Fibroblast of skin of abdomen (primary cell): ENCODE measurements at places on chromosomes 6 and 20.

DNA sequence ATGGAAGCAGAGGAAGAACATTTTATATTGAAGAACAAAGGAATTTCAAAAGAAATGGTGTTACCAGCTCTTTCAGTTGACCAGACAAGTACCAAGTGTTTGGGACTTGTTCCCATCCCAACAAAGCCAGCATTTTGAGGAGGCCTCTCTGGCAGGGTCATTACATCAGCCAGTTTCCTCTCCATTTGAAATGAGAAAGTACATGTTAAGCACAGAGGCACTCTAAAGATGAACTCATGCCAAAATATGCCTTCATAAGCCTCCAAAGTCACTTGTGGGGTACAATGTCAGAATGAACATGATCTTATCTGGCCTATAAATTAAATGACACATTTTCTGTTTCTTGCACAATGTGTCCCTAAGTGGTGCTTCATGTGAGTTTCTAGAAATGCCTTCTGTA, 223.9 kb downstream of the PRL start:
- DNase-seq: peak; percentile 48

- DNase-seq: no peak
These were observed 38.0 kb downstream of the EZR start for GRCh38 chr6:158780988-158781691.

- no peak for DNase-seq
These were observed 155.5 kb downstream of the BCAS1 start for GRCh38 chr20:53914781-53915445.

DNA sequence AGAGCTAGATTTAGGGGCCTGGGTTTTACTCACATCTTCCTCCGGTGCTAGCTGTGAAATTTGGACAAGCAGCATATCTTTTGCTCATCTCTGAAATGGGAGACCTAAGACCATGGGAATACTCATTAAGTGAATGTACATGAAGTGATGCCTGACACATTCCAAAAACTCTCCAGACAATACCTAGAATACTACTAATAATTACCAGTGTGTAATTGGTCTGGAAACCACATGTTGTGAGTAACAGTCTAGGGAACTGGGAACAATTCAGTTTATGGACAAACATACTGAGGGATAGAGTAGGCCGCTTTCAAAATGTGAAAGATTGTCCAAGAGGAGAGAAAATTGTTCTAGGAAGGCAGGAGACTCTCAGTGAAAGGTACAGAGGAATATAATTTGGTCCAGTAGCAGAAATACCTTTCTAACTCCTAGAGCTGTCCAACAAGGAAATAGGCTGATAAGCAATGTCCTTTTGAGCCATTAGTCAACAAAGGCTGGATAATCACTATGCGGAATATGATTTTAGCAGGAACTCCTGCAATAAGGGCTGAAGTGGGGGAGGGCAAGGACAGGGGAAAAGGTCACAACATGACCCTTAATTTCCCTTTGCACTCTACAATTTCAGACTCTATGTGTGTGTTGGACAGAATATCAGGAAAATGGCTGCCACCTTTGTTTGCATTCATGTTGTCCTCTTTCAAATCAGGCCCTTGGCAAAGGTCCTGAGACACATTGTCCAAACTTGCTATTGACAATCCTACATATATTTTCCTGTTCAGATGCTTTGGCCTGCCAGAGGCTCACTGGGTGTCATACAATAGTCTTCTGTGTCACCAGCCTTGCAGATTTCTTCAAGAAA, 315.4 kb downstream of the PLCB1 start:
- peak; percentile 24 for DNase-seq

DNA sequence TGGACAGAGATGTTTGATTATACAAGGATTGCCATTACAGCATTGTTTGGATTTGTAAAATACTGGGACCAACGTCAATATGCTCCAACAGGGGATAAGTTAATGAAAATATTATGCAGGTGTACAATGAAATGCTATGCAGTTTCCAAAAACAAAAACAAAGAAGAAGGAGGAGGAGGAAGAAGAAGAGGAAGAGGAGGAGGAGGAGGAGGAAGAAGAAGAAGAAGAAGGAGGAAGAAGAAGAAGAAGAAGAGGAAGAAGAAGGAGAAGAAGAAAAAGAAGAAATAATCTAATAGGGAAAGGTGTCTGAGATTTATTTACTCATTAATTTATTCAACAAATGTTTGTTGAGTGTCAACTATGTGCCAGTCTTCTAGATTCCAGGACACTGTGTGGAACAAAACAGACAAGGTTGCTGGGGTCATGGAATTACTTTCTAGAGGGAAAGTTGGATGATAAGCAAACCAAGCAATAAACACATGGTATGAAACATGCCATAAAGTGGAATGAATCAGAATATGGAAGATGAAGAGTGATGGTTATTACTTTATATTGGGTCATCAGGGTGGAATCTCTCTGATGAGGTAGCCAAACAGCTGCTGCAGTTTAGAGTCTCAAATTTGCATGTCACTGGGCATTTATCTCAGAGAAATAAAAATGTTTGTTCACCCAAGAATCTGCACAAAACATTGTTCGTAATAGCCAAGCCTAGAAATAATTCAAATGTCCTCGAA, 6.3 kb upstream of the TRIM27 start:
- DNase-seq: no peak

- peak; percentile 66 for DNase-seq
These were observed at the start of gene PLAGL1 for GRCh38 chr6:144008120-144008811. PLAGL1 (minus strand) TSS chr6:144008259; CDS start chr6:143948136, 60,123 bp downstream.
